ENCODE measurements at places on chromosomes 11 and 22.

GRCh38 chr11:57896361-57897145, 127.1 kb upstream of the OR9Q1 start:
- DNase-seq, result no peak

GRCh38 chr11:1232883-1233321, 10.0 kb downstream of the MUC5B start:
- DNase-seq, result no peak

- peak; percentile 13 for DNase-seq
Observed at GRCh38 chr22:47190276-47190956, 428.0 kb downstream of the TBC1D22A start.

DNA sequence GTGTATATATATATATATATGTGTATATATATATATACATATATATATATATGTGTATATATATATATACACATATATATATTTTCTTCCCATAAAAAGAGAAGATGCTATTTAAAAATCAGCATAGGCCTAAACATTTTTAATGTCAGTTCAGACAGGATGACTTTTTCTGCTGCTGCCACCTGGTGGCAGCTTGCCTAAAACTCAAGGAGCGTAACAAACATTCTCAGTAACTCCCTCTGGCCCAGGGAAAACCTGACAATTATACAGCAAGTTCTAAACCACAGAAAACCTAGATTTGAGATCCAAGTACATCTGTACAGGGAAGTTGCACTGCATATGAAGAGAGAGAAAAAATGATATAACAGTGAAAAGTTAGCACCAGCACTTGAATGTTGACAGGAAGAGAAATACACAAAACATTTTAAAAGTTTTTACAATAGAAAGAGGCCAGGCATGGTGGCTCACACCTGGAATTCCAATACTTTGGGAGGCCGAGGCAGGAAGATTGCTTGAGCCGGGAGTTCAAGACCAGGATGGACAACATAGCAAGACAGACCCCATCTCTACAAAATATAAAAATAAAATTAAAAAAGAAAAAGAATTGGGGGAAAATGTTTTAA, 16.6 kb downstream of the OR8A1 start:
- DNase-seq, result peak; percentile 74

GRCh38 chr11:75502138-75502537, 23.6 kb downstream of the GDPD5 start:
- no peak for DNase-seq

- DNase-seq, result no peak
Observed at GRCh38 chr11:95512682-95513081, 276.9 kb downstream of the FAM76B start.

Data from dorsolateral prefrontal cortex (tissue), 122 donors.